ENCODE measurements at places on chromosomes 7 and 10.

DNA sequence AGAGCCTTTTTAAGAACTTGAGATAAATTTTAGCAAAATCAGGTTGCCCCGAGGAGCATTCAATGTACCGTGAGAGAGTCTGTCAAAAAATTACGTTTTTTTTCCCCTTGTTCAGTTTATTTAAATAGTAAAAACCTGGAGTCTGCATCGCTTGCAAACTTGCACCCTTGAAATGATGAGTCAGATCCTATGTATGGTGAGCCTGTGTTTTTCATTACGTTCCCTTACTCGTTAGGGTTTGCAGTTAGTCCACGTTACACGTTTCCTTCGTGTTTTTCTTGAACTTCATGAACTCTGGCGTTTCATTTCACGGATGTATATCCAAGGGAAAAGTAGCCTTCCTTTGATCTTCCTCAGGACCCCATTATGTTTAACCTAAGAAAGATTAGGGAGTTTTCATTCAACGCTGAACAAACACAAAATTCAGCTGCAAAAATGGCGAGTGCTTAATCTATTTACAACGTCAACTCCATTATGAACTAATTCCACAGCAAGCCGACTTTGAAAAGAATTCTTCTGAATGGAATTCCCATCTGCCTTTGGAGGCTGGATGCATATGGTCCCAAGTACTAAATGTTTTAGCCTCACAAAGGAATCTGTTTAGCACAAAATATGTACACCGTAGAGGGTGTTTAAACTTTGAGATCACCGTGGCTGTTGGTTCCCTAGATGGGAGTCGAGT is 182.4 kb downstream of the MYOF start:
- no peak for DNase-seq

DNA sequence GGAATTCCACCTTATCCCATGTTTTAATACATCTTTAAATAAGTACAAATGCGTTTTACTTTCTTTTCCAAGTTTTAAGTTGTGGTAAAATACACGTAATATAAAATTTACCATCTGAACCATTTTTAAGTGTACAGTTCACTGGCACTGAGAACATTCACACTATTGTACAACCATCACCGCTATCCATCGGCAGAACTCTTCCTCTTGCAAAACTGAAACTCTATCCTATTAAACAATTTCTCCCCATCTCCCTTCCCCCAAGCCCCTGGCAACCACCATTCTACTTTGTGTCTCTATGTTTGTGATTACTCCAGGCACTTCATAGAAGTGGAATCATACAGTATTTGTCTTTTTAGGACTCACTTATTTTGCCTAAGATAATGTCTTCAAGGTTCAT is 33.8 kb downstream of the HIP1 start:
- no peak for DNase-seq

DNA sequence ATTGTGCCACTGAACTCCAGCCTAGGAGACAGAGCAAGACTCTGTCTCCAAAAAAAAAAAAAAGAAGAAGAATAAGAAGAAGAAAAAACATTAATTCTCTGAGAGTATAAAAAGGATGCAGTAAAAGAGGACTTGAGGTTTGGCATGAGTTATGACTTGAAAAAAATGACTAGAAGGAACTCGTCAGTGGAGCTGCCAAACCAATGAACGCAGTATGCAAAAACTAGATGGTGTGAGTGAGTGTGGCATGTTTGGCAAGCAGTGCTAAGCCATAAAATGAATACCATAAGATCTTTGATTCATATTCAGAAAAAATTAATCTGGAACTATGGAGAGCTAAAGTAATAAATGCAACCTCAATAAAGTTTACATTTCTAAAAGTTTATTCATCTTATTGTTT is 68.6 kb upstream of the MEOX2 start:
- DNase-seq: no peak

- no peak for DNase-seq
These were observed 57.3 kb upstream of the CAMK2B start for GRCh38 chr7:44382459-44383265.

DNA sequence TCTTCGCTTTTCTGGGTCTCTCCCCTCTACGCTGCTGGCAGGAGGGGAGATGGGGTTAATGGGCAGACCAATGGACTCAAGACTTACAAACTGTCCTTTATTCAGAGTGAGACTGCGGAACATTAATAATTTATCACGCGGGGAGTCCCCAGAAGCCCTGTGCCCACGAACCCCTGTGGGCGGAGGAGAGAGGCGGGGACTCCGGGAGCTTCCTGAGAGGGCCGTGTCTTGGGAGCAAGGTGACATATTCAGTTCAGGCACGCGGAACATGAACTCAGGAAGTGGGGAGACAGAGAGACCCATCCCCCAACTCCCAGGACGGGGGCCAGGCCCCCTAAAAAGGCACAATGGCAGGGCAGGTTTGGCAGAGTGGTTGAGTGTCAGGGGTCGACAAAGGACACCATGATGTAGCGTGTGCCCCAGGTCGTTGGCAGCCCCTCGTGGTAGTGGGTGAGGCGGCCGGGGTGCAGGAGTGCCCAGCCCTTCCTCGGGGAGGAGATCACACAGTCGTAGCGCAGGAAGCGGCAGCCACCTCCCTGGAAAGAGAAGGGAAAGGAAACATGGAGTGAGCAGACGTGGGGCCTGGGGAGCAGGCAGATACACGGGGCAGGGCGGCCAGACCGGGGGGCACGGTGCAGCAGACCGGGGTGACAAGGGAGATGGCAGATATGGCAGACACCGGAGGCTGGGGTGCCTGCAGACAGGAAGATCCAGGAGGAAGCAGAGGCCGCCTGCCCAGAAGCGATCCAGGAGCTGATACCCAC is 5.2 kb upstream of the MOGAT3 start:
- no peak for DNase-seq

DNA sequence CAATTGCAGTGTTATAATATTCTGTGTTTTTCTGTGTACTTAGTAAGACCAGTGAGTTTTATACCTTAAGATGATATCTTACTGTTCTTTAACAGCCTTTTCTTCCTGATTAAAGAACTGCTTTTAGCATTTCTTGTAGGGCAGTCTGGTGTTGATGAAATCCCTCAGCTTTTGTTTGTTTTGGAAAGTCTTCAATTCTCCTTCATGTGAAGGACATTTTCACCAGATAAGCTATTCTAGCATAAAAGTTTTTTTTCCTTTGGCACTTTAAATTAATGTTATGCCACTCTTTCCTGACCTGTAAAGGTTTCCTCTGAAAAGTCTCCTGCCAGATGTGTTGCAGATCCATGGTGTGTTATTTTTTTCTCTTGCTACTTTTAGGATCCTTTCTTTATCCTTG is 1059.8 kb downstream of the LRMDA start:
- DNase-seq: no peak

GRCh38 chr10:14507781-14508180 is 177.1 kb upstream of the FRMD4A start:
- DNase-seq: no peak

DNA sequence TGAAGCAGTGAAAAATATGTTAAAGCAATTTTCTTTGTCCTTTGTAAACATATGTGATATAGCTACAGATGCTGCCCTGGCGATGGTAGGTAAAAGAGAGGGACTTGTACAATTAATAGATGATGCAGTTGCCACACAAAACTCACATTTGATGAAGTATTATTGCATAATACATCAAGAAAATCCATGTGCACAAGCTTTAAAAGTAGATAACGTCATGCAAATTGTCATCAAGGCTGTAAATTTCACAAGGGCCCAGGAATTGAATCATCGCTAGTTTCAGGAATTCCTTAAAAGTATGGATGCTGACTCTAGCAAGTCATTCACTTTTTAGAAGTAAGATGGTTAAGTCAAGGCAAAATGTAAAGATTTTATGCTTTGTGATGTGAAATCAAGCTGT is 10.0 kb downstream of the CYP3A5 start:
- DNase-seq: no peak

DNA sequence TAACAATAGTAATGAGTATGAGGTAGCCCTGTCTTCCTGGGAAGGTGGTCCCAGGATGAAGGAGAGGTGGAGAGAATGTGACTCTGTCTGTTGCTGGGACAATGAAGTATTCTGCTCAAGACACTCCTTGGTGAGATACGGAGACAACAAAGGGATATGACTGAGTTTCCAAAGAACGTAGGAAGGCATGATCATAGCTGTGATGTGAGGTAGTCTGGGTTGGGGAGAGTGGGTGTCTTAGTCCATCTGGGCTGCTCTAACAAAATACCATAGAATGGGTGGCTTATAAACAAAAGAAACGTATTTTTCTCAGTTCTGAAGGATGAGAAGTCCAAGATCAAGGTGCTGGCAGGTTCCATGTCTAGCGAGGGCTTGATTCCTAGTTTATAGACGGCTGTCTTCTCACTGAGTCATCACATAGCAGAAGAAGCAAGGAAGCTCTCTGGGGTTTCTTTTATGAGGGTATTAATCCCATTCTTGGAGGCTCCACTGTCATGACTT is 84.9 kb upstream of the RHOBTB1 start:
- peak; percentile 77 for DNase-seq

DNA sequence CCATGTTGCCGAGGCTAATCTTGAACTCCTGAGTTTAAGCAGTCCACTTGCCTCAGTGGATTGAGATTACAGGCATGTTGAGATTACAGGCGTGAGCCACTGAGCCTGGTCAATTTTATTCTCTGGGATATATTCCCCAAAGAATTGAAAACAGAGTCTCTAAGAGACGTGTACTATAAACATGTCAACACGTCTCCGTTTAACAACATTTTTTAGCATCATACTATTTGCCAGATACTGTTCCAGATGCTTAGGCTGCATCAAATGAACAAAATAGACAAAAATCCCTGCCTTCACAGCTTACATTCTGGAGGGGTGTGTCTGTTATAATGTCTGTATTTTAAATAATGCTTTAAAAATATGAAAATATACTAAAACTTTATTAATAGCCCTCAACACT is 54.1 kb upstream of the PRKG1 start:
- no peak for DNase-seq

DNA sequence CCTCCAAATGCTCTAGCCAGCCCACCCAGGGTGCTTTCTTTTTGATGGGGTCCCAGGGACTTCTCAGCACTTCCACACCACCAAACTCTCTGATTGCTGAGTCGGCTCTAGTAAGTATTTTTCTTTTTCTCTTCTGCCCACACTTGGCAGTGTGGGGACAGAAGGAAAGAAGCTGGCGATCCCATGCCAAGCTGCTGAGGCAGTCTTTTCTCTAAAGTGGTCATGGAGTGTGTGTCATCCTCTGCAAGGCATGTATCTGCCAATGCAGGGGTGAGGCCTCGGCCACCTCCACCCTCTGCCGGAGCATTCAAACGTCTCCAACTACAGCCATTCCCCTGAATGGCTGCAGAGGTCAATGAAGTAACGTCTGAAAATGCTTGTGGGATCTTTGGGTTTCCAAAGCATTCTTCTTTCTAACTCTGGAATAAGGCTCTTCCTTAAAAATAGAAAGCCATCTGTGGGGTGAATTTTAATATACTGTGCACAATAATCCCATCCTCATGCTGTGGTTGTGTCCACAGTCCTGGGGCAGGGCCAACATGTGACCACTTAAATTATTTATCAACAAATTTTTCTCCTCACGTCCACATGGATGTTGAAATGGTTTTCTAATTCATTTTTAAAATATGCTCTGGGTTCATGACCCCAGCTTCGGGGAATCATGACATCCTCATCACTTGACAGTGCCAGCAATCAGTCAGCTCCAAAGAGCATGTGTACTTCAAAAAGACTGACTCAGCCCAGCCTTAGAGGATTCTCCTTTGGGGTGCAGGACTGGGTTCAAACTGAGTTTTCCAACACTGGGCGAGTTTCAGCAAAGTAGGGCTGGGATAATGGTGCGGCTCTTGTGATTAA is 171.3 kb upstream of the ITGB1 start:
- DNase-seq: peak; percentile 89

DNA sequence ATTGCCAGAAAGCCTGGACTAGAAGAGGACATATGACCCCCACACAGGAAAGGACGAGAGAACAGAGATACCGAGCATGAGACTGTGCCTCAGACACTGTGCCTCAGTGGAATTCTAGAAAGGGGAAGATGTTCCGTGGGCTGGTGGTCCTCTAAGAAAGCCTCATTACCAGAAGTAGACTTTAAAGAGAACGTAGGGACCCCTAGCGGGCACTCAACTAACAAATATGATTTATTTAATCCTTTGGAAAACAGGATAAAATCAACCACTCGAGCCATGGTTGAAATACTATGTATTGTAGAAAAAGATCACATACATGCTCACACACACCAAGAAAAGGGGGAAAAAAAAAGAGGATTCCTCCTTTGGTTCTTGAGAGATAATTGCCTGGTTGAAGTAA is 701.2 kb upstream of the SORCS1 start:
- DNase-seq: no peak

GRCh38 chr10:16271571-16271970 is 165.2 kb upstream of the PTER start:
- DNase-seq: no peak

DNA sequence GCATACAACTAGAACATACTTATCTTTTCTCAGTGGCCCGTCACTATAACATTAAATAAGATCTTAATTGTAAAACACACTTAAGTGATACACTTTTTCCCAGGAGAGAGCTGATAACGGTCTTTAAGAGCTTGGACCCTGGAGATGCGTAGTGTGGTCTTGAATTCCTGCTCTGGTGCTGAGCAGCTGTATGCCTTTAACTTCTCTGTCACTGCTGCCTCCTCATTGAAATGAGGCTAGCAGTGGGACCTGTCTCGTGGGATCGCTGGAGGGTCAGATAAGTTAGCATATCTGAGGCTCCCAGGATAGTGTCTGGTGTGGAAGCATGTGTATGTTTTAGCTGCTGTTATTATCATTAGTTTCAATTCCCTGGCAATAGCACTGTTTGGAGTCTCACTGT is 194.9 kb downstream of the SDK1 start:
- DNase-seq: no peak

GRCh38 chr7:124843336-124843735 is 77.7 kb upstream of the GPR37 start:
- DNase-seq: no peak

DNA sequence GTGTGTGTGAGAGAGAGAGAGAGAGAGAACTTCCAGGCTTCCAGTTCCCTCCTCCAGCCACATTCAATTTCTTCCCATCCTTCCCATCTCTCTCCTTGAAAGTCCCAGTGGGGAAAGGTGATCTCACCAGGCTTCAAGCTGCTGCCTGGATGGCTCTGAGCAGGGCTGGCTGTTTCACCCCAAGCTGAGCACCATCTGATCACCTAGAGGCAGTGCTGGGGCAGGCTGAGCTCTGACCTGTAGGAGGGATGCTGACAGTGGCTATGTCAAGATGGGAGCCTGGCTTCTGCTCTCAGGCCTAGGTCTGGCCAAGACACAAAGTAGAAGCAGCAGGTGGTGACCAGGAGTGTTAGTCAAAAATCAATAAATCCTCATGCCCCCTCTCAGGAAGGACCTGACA is 370.8 kb downstream of the PLXNA4 start:
- no peak for DNase-seq

DNA sequence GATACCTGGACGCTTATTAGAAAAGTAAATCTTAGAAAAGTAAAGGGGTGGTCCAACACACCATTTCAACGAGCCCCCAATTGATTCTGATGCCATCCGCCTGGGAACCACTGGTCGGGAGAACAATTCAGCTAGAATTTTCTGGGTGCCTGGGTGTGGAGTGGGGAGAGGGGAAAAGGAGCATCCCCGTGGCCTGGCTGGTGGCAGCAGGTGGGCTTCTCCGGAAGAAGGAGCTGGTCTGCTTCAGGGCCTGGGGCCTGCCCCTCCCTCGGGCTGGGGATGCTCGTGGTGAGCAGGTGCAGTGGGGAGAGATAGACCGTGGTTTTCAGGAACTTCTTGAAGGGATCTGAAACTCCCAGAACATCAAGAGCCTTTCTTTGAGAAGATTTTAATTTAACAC is 39.9 kb upstream of the DUSP5 start:
- no peak for DNase-seq

Measured in urothelium cell line (cell line).